H4 (cell line): ENCODE measurements at places on chromosomes 1 and 21.

GRCh38 chr1:87600854-87601253 is 272.2 kb downstream of the LMO4 start:
- DNase-seq = peak; percentile 33

DNA sequence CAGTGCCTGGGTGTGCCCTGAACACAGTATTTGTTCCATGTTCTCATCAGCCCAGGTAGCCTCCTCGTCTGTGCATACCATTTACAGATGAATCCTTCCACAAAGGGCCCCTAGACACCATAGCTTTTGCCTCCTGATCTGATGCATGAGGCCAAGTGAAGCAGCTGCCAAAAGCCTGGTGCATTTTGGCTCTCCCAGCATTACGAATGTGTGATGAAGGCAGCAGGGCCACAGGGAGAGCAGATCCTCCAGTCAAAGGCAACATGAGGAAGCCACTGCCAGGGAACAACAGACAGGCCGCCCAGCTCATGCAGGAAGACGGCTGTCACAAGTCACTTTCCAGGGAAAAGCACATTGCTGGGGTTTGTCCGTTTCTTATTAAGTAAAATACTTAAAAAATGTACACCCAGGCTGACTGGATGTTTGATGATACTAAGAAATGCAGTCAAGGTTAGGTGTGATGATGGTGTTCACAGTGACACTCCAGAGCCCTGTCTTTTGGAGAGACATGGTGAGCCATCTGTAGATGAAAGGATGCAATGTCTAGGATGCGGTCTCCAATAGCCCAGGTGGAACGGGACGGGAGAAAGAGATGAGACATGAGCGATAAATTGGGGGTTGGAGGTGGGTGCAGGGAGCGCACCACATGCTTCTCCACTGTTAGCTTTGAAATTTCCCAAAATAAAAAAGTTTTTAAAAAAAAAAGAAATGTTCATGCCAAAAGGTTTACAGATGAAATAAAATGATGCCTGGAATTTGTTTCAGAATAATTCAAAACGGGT is 48.7 kb downstream of the NPHP4 start:
- DNase-seq = no peak

- DNase-seq = peak; percentile 43
Observed at GRCh38 chr1:230772457-230773395, 25.5 kb downstream of the CAPN9 start.

GRCh38 chr1:87462894-87463293 is 134.2 kb downstream of the LMO4 start:
- no peak for DNase-seq

- no peak for DNase-seq
Observed at GRCh38 chr1:22566161-22566560, 2.9 kb downstream of the EPHA8 start.

- DNase-seq = no peak
Observed at GRCh38 chr1:208835097-208835463, 590.9 kb upstream of the PLXNA2 start.

DNA sequence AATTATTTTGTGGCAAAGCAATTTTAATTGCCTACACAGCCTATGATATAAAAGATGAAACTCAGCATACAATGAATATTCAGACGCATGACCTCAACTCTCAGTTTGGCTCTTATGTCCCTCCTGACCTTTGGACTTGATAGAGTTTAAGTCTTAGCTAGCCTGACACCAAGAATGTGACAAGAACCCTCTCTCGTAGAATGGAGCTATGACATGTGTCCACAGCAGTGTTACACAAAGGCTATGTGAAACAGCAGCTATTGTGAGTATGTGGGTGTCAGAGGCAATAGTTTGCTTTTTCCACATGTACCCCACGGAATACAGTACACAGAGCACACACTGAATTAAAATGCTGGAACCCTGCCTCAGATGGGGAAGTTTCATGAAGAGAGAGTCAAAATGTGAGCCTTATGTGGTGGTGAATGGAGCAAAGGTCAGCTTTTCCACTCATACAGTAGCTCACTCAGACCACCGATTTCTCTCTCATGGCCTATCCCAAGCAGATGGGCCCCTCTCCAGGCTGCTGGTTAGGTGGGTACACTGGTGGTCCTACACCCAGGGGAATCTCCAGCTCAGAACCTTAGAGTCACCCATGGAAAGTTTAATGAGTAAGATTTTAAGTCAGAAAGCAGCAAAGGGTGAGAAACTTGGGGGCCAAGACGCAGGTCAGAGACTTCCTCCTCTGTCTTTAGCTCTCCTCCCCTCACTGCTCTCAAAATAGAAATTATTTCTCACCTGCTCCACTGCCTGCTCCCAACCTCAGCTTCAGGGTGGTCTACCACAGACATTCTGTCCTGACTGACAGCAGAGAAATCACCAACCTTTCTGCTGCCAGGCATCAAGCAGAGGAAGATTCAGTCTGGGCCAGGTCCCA is 10.1 kb upstream of the XCL2 start:
- DNase-seq = no peak

DNA sequence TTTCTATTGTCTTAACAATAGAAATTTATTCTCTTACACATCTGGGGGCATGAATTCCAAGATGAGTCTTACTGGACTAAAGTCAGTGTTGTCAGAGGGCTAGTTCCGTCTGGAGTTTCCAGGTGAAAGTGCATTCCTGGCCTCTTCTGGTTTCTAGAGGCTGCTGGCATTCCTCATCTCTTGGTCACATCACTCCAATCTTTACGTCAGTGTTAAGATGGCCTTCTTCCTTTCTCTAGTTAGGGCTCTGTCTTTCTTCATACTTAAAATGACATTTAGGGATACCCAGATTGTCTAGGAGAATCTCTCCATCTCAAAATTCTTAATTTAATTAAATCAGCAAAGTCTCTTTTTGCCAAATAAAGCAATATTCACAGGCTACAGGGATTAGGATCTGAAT is 13.3 kb upstream of the PDC start:
- peak; percentile 9 for DNase-seq

DNA sequence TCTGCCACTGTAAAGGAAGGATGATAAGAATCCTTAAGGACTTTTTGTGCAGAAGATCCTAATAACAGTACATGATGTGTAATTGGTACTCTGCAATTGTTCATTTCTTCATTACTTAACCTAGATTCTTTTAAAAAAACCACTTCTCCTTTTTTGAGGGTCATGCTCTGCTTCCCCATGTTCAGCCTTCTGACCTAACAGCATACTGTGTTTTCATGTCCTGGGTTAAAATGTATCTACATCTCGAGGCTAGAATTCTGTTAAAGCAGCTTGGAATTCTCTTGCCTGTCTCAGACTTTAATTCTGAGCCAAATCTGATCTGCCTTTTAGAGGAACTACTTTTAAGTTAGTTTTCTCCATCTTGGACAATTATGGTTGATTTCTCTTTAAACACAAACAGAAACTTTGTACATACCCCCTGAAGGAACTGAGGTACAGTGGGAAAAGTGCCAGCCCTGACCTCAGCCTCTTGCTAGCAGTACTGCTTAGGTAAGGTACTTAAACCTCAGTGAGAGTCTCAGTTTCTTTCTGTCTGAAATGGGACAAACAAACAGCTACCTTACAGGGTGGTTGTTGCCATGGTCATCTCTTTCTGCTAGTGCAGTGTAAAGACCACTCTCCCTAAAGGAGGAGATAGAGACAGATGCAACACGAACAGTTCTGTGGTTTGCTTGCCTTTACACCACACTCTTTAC is 103.2 kb upstream of the DYNLT5 start:
- DNase-seq = no peak

DNA sequence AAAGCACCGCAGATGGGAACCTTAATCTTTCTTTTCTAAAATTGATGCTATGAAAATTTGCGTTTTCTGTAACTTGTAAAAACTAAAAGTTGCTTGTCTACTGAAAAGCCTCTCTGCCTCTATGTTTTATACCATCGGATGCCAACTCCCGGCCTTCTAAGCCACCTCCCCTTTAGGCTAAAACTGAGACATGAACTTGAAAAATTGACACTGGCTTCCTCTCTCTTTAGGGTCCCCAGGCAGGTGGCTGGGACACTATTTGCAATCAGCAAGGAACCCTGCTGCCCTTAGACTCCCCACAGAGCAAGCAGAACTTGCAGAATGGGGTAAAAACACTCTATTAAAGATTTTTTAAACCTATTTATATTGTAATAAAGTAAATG is 151.1 kb upstream of the CAMK1G start:
- no peak for DNase-seq

DNA sequence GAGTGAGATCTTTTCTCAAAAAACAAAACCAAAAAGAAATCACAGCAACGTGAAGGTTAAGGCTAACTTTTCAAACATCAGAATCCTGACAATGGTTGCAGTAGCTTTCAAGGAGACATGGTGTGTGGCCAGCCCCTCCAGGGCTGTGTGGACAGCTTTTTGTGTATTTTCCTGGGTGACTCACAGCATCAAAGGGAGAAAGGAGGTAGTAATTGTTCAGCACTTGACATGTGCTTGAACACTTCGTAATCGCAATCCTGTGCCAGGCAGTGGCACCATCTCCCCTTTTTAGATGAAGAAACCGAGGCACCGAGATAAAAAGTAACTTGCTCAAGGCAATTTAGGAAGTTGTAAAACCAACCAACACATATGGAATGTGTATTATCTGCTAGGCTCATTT is 10.3 kb downstream of the NBL1 start:
- DNase-seq = no peak

DNA sequence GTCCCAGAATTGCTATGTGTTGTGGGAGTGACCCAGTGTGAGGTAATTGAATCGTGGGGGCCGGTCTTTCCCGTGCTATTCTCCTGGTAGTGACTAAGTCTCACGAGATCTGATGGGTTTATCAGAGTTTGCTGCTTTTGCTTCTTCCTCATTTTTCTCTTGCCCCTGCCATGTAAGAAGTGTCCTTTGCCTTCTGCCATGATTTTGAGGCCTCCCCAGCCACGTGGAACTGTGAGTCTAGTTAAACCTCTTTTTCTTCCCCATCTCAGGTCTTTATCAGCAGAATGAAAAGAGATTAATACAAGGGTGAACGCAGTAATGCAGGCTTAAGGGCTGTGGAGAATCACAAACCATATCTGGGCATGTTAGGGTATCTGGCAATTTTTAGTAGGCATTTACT is 624.0 kb downstream of the USP25 start:
- DNase-seq = no peak

DNA sequence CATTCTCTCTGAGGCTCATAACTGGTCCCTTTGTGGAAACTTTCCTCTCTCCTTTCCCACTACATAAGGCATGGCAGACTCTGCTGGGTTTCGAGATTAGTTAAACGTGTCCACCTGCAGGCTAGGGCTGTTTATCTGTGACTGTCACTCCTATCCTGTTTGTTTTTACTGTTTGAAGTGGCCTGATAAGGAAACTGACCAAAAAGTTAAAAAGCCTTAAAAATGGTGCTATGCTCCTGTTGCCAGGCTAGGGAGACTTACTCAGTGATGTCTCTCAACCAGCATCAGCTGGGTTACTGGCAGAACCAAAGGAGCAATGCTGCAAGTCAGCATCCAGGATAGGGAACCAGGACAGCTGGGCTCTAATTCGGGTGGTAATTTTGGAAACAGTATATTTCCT is 3.9 kb downstream of the PIGV start:
- DNase-seq = no peak

DNA sequence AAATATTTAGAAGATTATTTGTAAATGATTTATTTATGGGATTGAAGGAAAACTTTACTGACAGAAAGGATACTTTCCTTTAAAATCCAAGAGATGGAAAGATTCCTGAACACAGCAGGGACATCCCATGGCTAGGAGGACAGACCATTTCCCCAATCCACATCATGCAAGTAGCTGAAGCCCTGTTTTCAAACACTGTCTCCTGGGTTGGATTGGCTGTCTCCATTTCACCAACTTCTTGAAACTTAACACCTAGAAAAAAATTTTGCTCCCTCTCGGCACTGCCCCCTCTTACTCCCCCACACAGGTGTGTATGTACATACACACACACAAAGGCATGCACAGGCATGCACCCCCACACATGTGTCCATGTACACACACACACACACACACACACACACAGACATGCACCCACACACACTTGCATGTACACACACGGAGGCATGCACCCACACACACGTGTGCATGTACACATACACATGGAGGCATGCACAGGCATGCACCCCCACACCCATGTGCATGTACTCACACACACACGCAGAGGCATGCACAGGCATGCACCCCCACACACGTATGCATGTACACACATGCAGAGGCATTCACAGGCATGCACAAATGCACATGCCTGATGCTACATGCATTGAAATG is 320.0 kb downstream of the CHRM3 start:
- DNase-seq = no peak

DNA sequence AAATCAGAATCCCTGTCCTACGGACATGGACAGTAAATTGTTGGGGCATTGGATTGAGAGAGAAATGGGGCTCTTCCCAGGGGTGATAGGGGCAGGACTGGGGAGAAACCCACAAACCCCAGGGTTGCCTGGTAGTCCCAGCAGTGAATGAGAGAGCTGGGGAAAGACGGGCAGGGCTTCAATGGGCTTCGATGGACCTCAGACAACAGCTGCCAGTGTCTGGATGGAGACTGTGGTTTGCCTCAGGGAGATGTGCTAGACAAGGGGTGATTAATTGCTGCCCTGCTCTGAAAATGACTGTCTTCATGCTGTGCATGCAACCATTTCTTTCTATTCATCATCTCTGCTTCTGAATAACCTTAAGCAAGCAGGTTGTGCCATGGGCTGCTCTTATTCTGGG is 7.4 kb downstream of the GPR25 start:
- DNase-seq = no peak

- DNase-seq = no peak
Observed at GRCh38 chr1:12019858-12020509, 686 bp downstream of the MIIP start.

DNA sequence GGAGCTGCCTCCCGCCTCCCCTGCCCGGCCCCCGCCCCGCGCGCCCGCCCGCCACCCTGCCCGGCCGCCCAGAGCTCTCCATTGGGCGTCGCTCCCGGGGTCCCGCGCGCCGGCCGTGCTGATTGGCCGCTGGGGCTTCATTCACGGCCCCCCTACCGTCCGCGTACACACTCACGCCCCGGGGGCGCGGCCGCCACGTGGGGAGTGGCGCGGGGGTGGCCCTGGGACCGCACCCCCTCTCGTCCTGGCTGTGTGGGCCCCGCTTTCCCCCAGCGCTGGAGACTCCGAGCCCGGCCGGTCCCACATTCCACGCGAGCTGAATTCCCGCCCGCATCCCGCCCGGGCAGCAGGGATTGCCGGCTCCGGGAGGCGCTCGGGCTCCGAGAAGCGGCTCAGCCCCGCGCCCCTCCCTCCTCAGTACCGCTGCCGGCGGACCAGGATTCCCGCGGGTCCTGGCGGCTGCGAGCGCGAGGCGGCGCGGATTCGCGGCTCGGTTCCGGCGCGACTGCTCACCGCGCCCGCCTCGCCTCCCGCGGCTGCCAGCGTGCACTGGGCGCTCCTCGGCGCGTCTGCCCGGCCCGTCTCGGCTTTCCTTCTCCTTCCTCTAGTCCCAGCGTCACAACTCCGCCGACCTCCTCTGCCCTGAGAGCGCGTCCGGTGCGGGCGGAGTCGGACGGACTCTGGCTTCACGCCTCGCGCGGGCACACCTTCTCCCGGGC is 450 bp upstream of the POU3F1 start:
- DNase-seq = peak; percentile 65

DNA sequence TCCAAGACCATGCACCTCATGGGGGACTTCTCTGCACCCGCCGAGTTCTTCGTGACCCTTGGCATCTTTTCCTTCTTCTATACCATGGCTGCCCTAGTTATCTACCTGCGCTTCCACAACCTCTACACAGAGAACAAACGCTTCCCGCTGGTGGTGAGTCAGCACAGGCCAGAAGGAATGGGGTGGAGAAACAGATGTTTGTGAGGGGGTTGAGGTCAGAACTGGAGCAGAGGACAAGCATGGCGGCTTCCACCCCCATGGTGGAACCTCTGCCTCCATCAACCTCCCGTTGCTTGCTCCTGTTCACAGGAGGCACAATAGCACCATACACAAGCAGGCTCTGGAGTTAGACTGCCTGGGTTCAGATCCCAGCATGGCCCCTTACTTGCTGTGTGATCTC is 6.9 kb upstream of the ATXN7L2 start:
- DNase-seq = no peak
